ENCODE measurements at places on chromosomes 2 and 18.

DNA sequence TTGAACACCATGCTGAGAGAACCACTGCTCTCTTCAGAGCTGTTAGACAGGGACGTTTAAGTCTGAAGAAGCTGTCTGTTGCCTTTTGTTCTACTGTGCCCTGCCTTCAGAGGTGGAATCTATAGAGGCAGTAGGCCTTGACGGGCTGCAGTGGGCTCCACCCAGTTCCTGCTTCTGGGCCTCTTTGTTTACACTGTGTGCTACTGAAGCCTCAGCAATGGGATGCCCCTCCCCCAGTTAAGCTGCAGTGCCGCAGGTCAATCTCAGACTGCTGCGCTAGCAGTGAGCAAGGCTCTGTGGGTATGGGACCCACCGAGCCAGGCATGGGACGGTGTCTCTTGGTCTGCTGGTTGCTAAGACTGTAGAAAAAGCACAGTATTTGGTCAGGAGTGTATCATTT, 162.3 kb upstream of the NXPH2 start:
- DNase-seq: no peak

- no peak for DNase-seq
Observed at GRCh38 chr2:79860228-79861058, 347.6 kb downstream of the CTNNA2 start.

- no peak for DNase-seq
Observed at GRCh38 chr2:63977904-63978303, 41.3 kb downstream of the VPS54 start.

DNA sequence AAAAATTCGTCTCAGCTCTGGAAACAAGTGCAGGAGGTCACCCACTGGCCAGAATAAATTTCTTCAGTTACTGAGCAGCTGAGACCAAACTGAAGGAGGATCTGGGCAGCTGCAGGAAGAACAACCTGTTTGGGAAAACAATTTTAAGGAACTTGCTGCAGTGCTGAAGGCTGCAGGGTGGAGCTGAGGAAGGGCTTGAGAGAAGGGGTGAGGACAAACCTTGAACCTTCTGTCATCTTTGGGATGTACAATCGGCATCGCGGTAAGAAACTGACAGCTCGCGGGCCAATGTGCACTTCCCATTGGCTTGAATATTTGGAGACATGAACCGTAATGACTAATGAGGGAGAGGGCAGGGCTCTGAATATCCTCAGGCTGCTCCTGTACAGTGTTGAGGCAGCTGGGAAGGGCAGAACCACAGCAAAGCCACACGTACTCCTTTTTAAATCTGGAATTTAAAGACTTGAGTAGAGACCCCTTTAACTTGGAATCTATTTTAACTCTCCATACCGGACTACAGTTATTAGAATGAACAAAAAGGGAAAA, 90.3 kb downstream of the TACR1 start:
- DNase-seq: no peak

DNA sequence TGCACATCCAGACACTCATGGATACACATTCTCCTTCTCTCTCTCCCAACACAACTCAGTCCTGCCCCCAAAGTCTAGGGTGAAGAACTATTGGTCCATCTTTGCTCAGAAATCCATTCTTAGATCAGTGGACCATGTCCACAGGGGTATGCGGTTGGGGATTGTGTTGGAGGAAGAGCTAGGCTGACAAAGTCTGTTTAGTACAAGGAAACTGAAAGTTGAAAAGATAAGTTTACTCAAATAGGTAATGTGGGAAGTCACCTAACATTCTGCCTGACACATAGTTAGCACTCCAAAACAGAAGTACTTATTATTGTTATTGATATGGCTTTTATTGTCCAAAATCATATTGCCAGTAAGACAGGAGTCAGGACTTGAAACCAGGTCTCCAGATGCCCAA, 55.9 kb downstream of the ALK start:
- DNase-seq: no peak

DNA sequence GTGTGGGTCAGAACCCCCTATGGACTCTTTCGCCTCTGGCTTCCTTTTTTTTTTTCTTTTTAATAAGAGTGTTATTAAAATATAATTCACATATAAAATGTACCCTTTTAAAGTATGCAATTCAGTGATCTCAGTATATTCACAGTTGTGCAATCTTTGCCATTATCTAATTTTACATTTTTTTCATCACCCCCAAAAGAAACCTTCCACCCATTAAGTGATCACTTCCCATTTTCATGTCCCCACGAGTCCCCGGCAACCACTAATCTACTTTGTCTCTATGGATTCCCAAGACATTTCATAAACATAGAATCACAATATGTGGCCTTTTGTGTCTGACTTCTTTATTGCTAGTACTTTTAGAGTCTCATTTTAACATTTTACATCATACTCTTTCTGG, 38.7 kb upstream of the ANXA4 start:
- DNase-seq: peak; percentile 79

- no peak for DNase-seq
Observed at GRCh38 chr2:240462073-240462706, 26.7 kb downstream of the GPC1 start.

DNA sequence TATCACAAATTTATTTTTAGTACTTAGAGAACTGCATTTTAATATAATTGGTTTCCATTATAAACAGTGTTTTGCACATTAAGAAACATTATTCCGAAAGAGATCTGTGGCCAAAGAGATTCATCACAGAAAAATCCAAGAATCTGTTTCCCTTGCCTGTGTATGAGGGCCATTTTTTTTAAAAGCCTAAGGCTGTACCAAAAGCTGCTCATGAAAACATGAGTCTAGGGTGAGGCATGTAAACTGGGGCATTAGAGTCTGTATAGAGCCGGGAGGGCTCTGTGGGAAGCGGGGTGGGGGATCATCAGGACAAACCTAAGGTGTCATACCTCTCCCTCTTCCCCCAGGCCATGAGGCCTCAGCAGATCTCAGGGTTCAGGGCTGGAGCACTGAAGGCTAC, 223.8 kb downstream of the FBXO15 start:
- no peak for DNase-seq

DNA sequence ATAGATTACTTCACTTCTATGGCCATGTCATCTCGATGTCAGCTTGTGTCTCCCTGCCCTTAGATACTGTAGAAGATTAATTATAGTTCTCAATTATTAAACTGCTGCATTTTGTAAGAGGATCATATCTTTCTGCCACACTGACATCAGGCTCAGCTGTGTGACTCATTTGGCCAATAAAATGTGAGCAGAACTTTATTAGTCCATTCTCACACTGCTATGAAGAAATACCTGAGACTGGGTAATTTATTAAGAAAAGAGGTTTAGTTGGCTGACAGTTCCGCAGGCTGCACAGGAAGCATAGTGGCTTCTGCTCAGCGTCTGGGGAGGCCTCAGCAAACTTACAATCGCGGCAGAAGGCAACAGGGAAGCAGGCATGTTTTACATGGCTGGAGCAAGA, 290.4 kb downstream of the RAD51AP2 start:
- DNase-seq: no peak

- no peak for DNase-seq
Observed at GRCh38 chr18:61589724-61590065, 256.5 kb downstream of the CDH20 start.

GRCh38 chr2:126913881-126914615, 15.4 kb downstream of the TEX51 start:
- no peak for DNase-seq

DNA sequence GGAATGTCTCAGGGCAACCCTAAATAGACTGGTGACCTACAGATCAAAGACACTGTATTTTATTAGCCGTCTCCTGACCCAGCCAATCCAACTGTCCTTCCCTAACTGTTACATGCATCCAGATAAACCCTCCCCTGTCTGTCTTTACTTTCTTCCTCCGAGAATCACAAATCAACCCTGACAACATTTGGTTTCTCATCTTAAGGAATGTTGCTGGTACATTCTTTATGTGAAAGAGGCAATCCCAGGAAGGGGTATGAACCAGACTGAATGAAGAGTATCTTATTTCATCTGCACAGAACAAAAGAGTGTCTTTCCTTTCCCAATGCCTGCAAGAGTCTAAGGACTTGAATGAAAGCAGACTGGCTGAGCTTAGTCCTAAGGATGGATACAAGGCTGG, 113.9 kb upstream of the LTBP1 start:
- DNase-seq: no peak

GRCh38 chr2:101012706-101013181, 10.7 kb downstream of the RPL31 start:
- no peak for DNase-seq

DNA sequence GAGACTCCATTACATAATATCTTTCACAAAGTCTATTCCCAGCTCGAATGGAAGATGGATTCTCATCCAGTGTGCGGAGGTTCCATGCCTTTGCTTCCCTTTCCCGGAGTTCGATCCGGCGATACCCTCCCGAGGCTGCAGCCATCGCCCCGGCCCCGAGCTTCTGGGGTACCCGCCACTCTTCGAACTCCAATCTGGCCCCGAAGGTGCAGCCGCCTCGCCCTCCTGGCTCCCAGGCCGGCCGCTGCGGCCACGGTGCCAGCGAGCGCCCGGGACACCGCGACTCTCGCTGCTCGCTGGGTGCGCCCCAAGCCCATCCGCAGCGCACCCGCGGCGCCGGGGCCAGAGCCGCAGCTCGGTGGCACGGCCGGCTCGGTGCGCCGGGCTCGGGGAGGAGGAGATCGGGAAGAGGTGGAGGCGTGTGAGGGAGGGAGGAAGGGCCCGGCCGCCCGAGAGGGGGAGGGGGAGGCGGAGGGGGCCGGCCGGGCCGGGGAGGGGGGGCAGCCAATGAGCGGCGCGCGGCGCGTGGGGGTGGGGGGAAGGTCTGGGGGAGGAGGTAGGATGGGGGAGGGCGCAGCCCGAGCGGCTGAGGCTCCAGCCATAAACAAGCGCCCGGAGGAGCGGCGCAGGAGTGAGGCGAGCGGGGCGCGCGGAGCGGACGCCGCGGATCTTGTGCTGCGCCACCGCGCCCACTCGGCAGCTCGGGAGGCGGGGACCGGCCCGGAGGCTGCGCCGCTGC, at the start of gene CRIM1:
Gene CRIM1, plus strand, starts transcription at position 628 of the 739 bp plus-strand sequence. CDS start 515 bp downstream, outside the sequence.
- no peak for DNase-seq

DNA sequence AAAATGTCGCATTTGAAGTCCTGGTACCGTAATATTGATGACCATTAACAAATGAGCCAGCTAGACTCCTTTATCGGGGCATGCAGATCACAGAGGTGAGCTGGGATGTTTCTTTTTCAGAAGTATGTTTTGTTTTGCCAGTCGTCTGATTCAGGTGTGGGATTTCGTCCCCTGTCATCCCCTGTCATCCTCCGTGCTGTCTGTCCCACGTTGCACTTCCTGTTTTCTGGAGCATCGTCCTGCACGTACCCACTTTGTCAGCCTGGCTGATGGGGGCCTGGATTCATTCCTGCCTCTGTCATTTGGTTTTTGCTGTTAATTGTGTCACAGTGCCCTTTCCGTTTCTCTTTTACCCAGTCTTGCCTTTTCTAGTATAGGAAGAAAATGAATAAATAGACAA, 72.8 kb downstream of the ASAP2 start:
- no peak for DNase-seq

GRCh38 chr2:109663721-109664120, 49.6 kb downstream of the SOWAHC start:
- DNase-seq: no peak

DNA sequence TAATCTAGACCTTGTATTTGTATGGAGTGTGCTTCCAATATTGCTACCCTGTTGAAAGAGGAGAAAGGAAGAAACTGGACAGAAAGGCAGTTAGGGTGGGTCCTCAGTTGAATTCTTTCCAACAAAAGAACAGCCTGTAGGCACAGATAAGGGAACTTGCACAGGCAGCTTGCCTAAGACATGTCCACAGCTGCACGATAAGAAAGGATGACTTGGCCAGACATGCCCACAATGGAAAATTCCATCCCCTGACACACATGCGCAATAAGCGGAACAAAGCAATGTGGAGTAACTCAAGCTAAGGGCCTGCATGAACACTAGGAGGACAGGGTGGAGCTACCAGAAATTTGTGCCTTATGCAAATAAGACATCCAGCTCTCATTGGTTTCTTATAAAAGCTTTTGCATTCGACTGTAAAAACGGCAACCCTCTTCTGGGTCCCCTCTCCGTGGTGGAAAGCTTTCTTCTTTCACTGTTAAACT, 1084.7 kb upstream of the NXPH2 start:
- no peak for DNase-seq

DNA sequence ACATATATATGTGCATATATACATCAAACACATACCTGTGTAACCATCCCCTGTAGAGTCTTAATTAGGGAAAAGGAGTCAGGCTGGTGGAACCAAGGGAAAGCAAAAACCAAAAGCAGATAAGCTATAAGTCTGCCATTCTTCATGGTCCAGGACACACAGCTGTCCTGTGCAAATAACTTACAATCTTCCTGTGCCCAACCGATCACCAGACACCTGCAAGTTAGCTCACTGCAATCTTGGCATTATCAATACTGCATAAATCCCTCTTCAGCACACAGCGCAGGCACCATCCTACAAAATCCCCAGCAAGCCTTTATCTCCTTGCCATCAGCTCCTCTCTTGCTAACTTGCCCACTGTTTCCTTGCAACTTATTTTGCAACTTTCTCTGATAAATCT, 60.8 kb upstream of the DYNAP start:
- no peak for DNase-seq

All from SIG-M5 (cell line).